ENCODE measurements at places on chromosomes 1 and 21.
A peak's percentile ranks its signal among the peaks of the same experiment; 100 is the strongest.

GRCh38 chr1:112423207-112423606, 27.2 kb downstream of the CTTNBP2NL start:
- no peak for DNase-seq

DNA sequence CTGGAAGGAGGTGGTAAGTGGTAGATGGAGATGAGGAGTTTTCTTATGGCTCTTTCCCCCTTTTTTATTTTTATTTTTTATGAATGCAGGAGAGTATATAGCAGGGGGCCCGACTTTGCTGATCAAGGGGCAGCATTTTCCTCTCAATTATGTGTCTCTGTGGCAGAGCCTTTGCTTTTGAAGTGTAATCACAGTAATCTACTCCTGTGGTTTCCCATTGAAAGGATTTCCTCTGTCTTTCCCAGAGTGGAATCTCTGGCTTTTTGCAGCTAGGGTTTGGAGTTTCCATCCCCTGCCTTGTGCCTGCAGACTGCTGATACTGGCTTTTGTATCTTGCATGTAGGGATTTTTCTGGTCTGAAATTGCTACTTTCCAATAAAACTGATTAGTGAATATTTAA, 29.1 kb downstream of the ARID1A start:
- no peak for DNase-seq

GRCh38 chr1:83931658-83932253, 67.2 kb downstream of the TTLL7 start:
- peak; percentile 24 for DNase-seq

DNA sequence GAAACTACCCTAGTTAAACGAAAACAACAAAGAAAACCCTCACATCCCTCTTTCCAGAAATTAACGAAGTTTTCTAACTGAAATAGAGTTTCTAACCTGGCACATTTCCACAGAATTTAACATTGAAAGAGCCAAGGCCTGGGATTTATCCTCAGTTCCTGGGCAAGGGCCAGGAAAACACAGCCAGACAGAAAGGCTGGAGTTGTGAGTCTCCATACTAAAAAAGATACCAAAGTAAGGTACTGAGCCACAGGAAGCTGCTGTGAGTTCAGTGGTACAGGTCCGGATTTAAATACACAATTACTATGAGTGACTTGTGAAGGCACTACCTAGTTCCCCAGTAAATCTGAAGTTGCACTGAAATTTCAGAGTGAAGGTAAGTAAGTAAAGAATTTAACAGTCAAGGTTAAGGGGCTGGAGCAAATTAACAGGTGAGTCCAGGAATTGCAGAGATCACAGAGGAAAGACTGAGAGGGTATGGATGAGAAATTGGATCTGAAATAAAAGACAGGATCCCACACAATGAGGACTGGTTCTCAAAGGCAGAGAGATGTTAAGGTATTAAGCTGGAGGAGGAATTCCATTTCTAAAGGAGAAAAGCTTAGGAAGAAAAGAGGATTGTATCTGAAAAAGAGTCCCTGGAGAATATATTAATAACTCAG, 905 bp downstream of the LIX1L start:
- DNase-seq, result no peak

GRCh38 chr1:220702733-220703270, 12.6 kb downstream of the C1orf115 start:
- no peak for DNase-seq

DNA sequence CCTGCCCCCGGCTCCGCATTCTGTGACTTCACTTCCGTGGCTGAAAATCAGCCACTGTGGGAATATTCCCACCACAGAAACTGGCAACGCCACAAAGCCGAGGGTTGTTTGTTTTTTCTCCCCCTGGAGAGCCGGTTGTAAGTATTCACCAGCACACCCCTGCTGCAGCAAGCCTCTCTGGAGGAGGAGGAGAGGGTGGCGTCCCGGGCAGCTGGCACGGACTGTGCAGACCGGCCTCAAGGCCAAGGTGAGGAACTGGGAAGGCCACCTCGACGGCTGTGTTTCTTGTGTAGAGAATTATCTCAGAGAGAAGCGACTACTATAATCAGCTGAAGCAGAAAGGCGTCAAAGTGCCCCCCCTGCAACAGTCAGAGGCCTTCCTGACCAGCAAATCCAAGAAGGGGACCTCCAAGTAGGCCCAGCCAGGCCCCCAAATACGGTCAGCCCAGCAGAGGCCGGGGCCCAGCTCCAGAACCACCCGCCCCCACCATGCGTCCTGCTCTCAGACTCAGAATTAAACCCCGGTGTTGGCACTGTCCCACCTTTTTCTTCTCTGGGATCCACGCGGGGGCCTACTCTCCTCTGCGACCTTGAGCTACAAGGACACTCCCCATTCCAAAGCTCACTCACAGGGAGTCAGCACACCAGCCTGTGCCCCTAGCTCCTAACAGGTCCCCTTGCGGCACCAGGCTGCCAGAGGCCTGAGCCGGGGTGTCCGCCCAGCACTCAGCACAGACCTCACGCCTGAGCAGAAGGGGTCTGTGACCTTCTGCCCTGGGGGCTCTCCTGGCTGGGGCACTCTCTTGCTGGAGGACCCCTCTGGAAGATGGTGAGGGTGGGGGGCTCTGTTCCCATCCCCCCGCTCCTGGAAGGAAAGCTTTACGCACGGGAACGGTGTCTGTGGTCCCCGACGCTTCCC, 1.2 kb upstream of the SMIM1 start:
- no peak for DNase-seq
